ENCODE measurements at places on chromosomes 7 and 10. TPM values are rescaled to one million over a fixed set of nuclear protein-coding genes. Genes with fewer than 3 reads are reported as not detected.

DNA sequence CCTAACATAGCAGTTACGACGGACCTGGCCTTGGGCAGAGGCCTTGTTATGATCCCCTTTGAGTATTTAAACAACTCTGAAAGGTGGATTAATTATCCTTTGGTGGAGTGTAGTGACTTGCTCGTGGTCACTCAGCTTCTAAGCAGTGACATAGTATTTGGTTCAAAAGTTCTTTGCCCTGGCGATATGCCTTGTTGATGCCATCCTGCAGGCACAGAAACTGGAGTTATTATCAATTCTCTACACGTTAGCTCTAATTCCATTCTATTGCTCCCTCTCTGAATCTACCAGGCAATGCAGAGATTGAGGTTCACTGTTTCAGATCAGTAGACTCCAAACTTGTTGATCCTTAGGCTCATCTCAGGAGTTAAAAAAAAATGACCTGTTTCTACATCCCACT lies 32.5 kb upstream of the ELMO1 start:
- no peaks in the 10 kb centered on the region for H3K4me1 ChIP-seq
- no peak for DNase-seq
- no peak overlapping the region for H3K4me3 ChIP-seq
- H3K36me3 ChIP-seq: no peaks in the 10 kb centered on the region
- H3K27me3 ChIP-seq: peaks cover 23% of the 10 kb centered on the region
- H3K27ac ChIP-seq: no peak overlapping the region

DNA sequence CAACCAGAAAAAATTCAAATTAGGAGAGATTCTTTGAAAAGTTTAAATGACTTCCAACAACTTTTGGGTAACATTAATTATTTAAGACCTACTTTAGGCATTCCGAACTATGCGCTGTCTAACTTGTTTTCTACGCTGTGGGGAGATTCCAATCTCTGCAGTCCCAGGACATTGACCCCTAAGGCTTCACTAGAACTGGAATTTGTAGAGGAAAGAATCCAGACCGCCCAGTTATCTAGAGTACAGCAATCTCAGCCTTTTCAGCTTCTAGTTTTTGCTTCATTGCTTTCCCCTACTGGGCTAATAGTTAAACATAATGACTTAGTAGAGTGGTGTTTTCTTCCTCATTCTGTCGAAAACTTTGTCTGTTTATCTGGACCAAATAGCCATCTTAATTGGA lies 14.9 kb upstream of the DDC start:
- H3K4me1 ChIP-seq: no peaks in the 10 kb centered on the region
- no peak overlapping the region for H3K4me3 ChIP-seq
- H3K27me3 ChIP-seq: peaks cover 20% of the 10 kb centered on the region
- no peak overlapping the region for H3K27ac ChIP-seq
- DNase-seq: no peak
- H3K36me3 ChIP-seq: peaks cover 14% of the 10 kb centered on the region

GRCh38 chr10:92432596-92432995 lies 141.3 kb downstream of the IDE start:
- H3K27ac ChIP-seq: no peak overlapping the region
- no peak for DNase-seq
- no peak overlapping the region for H3K4me3 ChIP-seq
- no peaks in the 10 kb centered on the region for H3K4me1 ChIP-seq
- H3K36me3 ChIP-seq: no peaks in the 10 kb centered on the region
- no peaks in the 10 kb centered on the region for H3K27me3 ChIP-seq

- H3K4me1 ChIP-seq: no peaks in the 10 kb centered on the region
- no peaks in the 10 kb centered on the region for H3K27me3 ChIP-seq
- no peak overlapping the region for H3K4me3 ChIP-seq
- H3K36me3 ChIP-seq: no peaks in the 10 kb centered on the region
- DNase-seq: no peak
Measured at GRCh38 chr7:113207931-113208330, 89.6 kb upstream of the SMIM30 start.

DNA sequence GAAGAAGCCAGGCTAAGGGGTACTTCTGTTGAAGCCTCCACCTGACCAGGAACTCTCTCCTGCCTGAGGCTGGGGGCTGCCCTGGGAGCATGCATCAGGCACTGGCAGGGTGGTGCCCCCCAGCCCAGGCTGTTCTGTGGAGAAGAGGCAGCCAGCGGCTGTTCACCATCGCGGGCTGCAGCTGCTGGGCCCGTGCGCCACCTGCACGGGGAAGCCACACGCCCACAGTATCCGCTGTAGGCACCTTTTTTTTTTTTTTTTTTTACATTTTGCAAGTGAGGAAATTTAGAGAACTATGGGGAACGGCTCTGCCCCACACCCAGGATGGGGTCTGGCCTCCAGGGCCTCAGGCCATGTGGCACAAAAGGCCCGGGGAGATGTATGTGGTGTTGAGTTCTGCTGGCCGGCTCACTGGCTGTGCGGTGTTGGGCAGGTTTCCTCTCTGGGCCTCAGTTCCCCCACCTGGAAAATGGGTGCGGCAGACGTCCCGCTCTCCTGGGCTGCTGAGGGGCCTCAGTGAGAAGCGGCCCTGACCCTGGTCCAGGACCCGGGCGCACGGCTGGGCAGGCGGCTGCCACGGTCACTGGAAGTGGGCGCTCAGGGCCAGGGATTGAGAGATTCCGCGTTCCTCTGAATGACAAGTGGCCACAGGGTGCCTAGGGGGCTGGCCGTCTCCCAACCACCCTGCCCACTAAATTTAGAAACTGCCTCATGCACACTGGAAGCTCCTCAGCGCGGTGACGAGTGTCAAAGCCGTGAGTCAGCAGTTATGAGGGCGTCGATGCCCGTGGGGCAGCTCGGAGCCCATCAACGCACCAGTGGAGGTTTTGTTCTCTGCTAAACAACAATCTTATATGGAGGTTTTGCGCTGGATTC lies 8.8 kb upstream of the INTS1 start:
- peak; percentile 49 for DNase-seq
- H3K27ac ChIP-seq: no peak overlapping the region
- peaks cover 27% of the 10 kb centered on the region for H3K4me1 ChIP-seq

- no peak overlapping the region for H3K4me3 ChIP-seq
- peaks cover 68% of the 10 kb centered on the region for H3K27me3 ChIP-seq
- no peak overlapping the region for H3K27ac ChIP-seq
- H3K4me1 ChIP-seq: peaks cover 10% of the 10 kb centered on the region
Measured at GRCh38 chr7:22718911-22719420, 8.0 kb upstream of the IL6 start.

DNA sequence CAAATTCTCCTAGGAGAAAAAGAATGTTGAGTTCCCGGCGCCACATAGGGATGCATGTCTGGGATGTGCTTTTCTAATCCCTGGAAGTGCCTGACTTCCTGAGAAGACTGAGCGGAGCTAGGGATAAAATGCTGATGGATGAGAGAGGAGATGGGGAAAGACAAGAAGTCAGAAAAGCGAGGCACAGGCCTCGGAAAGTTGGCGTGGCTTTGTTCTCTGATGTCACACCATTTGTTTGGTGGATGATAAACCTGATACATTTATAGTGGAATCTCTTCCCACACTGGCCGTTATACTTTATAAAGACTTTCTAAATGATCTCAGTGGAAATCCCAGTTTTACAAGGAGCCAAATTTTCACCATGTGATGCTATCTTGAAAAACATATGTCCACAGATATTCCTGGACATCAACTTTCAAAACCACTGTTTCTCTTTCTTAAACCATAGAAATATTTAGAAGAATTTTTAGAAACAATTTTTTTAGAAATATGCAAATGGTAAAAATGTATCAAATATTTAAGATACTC lies 188.8 kb upstream of the SVIL start:
- no peaks in the 10 kb centered on the region for H3K4me1 ChIP-seq
- no peak overlapping the region for H3K27ac ChIP-seq
- no peak overlapping the region for H3K4me3 ChIP-seq
- H3K36me3 ChIP-seq: no peaks in the 10 kb centered on the region
- DNase-seq: no peak
- H3K27me3 ChIP-seq: peaks cover 26% of the 10 kb centered on the region

GRCh38 chr7:38102507-38102906 lies 75.5 kb upstream of the STARD3NL start:
- H3K4me3 ChIP-seq: no peak overlapping the region
- H3K27me3 ChIP-seq: peaks cover 8% of the 10 kb centered on the region
- no peak for DNase-seq
- peaks cover 7% of the 10 kb centered on the region for H3K36me3 ChIP-seq
- H3K4me1 ChIP-seq: no peaks in the 10 kb centered on the region

DNA sequence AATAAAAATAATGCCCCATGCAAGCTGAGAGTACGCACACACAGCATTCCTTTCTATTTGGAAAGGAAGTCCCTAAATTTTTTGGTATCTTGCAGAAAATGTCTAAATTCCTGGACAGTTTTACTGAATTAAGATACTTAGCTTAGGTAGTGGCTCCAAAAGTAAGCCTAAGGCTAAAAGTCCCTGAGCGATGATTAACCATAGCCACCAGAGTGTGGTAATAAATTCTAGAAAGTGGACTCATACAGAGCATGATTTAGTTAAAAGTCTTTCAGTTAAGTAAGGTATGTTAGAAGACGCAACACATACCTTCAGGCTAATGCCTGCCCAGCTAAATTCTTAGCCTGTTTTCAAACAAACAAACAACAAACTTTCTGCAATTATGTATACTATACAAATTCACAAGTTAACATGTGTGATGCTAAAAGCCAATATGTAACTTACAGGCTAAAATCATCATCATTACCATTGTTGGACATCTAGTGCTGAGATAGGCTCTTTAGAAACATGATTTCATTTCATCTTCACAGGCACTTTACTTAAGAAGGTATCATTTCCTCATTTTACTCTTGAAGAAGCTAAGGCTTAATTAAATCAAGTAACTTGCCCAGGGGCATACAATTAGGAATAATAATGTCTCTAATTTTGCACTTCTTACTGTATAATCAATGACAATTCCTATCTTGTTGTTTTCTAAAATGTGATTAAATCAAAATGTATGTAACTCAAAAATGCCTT lies 261.4 kb upstream of the YAE1 start:
- DNase-seq: no peak
- no peaks in the 10 kb centered on the region for H3K4me1 ChIP-seq
- H3K27ac ChIP-seq: no peak overlapping the region

DNA sequence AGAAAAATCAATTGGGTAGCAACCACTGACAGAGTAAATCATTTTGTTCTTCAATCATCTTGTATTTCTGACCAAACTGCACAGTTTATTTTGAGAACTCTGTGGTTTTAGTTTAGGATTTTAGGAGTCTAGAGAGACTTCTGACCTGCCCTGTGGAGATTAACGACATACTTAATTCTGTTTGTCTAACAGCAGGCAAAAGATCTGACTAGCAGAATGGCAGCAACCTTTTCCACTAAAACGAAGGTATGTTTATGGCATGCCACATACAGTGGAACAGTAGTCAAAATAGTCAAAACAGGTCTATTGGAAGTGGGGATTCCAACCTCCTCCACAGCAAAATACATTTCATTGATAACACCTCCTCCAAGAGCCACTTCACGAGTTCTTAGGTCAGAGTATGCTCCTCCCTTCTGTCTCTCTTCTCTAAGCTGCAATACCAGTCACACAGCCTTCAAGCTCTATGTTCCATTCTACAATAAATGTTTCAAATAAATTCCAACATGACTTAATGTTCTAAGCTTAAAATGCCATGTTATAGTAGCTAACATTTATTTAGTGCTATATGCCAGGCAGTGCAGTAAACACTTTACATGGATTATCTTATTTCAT lies 34.4 kb downstream of the NRCAM start:
- H3K4me1 ChIP-seq: peaks cover 51% of the 10 kb centered on the region
- peaks cover 50% of the 10 kb centered on the region for H3K27me3 ChIP-seq
- no peak overlapping the region for H3K27ac ChIP-seq
- DNase-seq: no peak
- H3K4me3 ChIP-seq: no peak overlapping the region

DNA sequence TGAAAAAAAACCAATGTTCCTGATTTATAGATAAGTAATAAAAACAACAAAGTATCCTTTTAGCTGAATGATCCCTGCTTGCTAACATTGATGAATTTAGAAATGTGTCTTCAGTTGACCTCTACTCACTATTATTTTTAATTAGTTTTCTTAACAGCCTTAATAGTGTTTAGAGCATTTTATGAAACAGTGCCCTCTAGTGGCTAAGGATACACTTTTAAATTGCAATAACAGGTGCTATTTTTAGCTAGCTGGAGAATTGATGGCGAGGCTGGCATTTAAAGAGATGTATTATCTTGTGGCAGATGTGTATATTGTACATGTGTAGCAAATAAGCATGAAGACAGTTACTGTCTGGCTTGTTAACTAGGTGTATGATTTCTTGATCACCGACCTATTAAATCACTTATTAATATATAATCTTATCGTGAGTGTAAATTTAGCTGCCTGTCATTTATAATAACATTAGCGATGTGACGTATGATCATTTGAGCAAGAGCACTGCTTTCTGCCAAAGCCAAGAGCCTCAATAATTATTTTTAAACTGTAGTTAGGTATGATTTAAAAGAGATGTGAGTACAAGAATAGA lies 451.9 kb downstream of the DPP6 start:
- DNase-seq: no peak
- no peaks in the 10 kb centered on the region for H3K27me3 ChIP-seq
- H3K36me3 ChIP-seq: no peaks in the 10 kb centered on the region

Gene URGCP
- 36.8 TPM for total RNA-seq

Gene FLNC
- 0.02 TPM for total RNA-seq

Gene ZFAND2A
- 62.2 TPM for total RNA-seq

Gene KLLN
- 0.22 TPM for total RNA-seq

Gene PRLHR
- total RNA-seq: not detected

Gene C7orf33
- total RNA-seq: not detected

Gene CALML3
- total RNA-seq: not detected

Gene OR2A1
- not detected for total RNA-seq
